ENCODE measurements at places on chromosomes 5 and 9.

DNA sequence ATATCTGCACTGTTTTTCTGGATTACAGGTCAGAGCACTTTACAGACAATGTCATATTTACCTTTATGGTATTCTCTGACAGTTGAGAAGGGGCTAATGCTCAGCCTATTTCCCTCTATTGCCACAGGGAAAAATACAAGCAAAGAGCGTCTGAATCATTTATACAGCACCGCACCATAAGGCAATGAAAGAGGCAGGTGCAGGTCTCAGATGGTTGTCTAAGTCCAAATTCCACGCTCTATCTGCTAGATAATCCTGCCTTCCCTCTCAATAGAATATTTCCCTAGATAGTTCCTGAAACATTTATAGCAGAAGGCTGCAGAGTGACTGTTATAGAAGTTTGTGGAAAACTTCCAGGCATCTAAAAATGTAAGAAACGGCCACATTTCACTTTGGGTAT lies 446.1 kb upstream of the CDH6 start:
- no peak for DNase-seq

- DNase-seq, result no peak
Measured at GRCh38 chr5:95883185-95884016, 60.9 kb upstream of the GLRX start.

GRCh38 chr5:139312075-139312474 lies 18.5 kb downstream of the MATR3 start:
- no peak for DNase-seq

DNA sequence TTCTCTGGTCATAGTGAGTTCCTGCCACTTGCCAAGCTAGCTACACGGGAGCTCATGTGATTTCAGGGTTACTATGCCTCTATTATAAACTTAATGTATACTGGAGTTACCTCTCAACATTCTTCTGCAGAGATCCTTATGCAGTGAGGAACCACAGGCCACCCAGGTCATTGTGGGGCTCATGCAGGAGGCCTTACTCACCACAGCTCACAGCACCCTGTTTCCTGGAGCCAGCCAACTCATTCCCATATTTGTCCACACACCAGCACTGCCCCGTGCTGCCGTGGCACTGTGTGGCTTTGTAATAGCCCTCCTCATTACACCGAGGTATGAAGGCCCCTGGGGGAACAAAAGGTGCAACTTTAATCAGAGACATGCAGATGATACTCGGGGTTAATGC lies 520.0 kb downstream of the SPOCK1 start:
- DNase-seq, result no peak

DNA sequence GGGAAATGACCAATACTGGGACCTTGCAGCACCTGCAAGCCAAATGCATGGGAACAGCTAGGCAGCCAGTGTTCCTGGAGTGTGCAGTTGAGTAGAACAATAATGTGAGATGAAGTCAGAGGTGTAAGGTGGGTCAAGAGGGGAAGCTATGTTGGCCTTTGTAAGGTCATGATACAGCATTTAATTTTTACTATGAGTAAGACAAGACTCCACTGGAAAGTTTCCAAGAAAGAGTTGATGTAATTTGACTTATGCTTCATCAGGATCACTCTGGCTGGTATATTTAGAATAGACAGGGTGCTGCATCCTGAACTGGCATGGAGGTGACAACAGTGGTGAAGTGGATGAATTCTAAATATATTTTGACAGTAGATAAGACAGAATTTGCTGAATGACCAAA lies 744.8 kb downstream of the KCTD16 start:
- no peak for DNase-seq

DNA sequence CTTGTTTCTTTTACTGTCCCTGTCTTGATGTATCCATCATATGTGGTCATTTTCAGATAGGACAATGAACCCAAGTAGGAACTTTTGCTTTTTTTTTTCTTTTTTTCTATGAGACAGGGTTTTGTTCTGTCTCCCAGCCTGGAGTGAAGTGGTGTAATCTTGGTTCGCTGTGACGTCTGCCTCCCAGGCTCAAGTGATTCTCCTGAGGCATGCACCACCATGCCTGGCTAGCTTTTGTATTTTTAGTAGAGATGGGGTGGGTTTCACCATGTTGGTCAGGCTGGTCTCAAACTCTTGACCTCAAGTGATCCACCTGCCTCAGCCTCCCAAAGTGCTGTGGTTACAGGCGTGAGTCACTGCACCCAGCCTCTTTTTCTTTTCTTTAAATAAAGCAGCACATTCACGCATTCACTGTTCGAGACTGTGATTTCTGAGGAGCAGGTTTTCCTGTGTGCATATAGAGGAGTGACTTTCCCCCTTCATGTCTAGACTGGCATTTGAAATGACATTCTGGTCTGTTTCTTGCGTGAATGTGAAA lies 448.5 kb downstream of the KDM4C start:
- DNase-seq, result no peak

DNA sequence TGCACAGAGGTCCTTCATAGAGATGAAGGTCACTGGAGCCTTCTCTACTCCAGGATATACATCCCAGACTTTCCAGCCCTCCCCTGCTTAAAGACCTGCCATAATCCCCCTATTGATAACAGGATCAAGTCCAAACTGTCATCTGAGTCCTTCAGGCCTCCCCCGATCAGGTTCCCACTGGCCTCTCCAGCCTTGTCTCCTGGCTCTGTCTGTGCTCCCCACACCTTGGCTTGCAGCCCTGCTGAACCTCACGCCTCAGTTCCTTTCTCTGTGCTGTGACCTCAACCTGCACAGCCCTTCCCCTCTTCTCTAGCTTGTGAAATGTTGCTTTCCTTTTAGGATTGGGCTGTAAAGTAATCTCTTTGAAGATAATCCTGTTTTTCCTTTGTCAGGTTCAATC lies 2.5 kb upstream of the HRH2 start:
- no peak for DNase-seq

- no peak for DNase-seq
Measured at GRCh38 chr5:17233488-17233887, 16.1 kb downstream of the BASP1 start.

DNA sequence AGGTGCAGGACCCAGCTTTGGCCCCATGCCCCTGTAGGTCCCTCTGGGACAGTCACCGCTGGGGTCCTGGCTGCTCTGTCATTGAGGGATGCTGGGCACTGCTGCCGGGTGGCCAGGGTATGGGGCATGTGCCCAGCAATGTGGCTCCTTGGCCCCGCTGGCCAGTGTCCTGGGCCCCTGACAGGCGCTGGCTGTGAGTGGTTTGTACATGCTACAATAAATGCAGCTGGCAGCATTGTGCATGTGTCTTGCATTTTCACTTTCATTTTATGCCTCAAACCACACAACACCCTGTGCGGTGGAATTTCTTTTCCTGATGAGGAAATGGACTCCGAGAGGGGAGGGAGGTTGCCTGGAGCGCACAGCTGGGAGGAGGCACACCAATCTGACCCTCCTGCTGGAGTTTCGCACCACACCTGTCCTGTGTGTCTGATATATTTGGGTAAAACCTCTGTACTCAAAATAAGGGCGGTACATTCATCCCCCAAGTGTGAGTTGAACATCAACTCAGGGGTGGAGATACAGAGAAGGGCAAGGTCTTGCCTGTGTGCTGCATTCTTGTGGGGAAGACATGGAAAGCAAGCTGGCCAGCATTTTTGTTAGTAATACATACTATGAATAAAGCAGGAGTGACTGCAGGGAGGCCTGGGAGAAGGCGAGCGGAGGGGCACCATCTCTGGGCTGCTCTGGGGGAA lies 11.7 kb downstream of the TSPAN17 start:
- no peak for DNase-seq

DNA sequence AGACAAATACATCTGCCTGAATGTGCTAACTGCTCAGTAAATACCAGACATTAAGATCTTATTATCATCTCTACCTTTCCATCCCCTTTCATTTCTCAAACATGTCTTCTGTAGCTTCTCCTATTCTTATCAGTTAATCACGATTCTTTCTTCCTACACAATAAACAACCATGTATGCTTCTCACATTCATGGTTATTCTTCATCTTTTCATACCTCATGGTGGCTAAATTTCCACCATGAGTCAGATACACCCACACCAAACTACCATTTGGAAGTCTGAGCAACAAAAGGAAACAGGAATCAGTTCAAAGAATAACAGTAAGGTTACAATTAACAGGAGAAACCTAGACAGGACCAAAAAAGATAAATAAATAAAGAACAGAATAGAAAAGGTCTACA lies 7.7 kb downstream of the ZNF622 start:
- no peak for DNase-seq

DNA sequence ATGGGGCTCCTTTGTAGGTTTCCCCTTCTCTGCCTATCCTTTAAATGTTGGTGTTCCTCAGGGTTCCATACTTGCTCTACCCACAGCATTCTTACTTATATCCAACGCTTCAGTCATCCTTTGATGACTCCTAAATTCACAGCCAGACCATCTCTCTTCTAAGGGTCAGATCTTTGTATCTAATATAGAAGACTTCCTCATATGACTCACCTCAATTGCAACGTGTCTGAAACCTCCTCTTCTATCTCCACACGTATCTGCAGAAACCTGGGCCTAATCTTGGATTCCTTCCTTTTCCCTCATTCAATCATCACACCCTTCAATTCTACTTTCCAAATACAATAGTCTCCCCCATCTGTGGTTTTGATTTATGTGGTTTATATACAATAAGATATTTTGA lies 68.3 kb downstream of the HMGCR start:
- no peak for DNase-seq

- DNase-seq, result no peak
Measured at GRCh38 chr5:141186897-141187512, at the start of gene PCDHB9. Gene PCDHB9, plus strand, starts transcription at chr5:141187161. Its CDS starts 158 bp downstream, at chr5:141187319.

- DNase-seq, result peak; percentile 21
Measured at GRCh38 chr5:150497274-150497988, 10.5 kb upstream of the NDST1 start.

GRCh38 chr5:146047396-146047795 lies 58.0 kb downstream of the PLAC8L1 start:
- no peak for DNase-seq

DNA sequence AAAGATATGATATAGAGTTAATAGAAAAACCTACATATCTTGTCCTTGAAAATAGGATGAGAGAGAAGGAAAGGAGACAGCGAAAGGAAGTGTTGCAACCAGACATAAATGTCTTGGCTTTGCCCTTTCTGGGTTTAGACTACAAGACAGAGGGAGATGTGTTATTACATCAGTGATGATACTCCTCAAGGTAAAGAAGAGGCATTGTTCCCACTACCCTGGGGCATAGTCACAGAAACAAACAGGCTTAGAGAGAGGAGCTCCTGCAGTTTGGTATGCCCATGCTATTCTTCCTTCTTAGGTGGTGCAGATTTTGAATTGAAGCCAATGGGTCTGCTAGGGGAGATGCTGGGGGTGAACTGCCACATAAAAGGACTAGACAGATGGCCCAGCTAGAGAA lies 166.8 kb upstream of the RFX3 start:
- no peak for DNase-seq

- no peak for DNase-seq
Measured at GRCh38 chr5:176418251-176418650, 1.9 kb upstream of the CLTB start.

DNA sequence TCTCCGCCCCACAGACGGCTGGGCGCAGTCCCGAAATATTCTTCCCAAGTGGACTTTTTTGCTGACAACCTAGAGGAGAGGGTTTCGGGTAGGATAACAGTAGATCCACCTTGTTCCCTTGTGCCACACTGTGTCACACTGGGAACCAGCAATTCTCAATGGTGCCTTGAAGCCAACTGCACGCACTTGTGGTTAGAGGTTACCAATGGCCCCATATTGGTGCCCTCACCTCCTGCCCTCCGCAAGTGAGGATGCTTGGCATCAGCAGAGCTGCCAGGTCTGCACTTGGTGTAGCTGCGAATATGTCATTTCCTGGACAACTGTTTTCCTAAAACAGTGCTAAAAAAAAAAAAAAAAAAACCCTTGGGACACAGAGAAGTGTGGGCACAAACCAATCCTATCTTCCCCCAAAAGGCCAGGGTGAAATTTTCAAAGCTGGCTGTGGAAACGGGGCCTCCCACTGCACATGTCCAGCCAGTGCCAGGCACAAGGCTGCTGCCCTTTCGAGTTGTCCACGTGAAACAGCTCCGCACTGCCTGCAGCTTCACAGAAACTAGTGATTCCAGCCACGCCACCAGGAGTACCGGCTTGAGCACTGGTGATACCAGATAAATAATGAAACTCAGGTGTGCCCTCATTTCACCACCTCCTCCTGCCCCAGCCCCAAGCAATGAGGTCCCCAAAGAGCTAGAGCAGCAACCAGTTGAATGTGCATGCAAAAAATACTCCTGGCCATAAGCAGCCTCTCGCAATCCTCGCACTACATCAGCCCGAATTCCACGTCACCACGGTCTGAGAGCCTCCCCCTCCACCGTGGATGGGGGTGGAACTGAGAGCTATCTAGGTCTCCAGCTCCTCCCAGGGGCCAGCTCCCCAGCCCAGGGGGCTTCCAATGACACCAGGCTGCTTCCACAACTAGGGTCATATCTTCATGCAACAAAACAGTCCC lies 51.2 kb downstream of the USP20 start:
- no peak for DNase-seq

- no peak for DNase-seq
Measured at GRCh38 chr5:179151286-179152118, 91.3 kb downstream of the ZNF354C start.

DNA sequence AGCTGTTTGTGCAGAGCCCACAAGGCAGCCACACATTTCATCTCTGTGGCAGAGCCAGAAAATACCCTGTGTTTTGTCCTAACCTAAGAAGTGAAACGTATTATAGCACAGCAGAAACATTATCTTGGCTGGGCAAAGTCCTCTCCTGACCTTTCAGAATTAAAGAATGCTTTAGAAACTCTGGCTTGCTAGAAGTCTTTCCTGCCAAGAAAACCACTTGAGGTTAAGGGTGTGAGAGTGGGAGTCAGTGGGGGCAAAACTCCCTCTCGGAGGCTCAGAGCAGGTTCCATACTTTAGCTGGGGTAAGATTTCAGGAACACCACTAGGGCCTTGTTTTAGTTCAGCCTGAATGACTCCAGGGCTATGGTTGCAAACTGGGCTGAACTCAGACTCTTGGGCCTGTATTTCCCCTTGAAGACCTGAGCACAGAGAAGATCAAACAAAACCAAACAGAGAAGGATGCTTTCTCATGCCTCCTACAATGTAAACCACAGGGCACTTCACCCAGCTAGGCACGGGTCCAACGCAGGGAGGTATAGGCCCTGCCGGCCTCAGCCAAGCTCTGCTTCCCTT lies 48.0 kb downstream of the ZNF366 start:
- no peak for DNase-seq

DNA sequence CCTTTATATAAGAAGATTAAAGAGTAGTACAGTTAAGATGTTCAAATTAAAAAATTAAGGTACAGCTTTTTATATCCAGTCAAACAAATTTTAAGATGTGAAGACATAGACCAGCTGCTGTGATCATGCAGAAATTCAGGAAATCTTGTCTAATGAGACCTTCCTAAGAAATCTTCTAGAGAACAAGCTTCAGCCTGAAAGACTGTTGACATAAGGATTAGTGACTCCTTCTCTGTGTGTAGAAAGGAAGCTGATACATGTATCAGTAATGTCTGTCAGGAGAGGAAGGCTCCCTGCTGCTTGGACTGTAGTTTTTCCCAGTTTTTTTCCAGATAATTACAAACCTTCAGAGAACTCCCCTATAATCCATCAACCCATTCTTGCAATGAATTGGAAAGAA lies 75.8 kb upstream of the PCSK5 start:
- no peak for DNase-seq

Data from NCI-H510A (cell line).